ENCODE measurements at places on chromosomes 3 and 15.
A peak's percentile ranks its signal among the peaks of the same experiment; 100 is the strongest.

GRCh38 chr3:112365636-112366035 is 32.7 kb downstream of the CD200 start:
- DNase-seq, result no peak

GRCh38 chr3:21938267-21938681 is 187.3 kb upstream of the ZNF385D start:
- no peak for DNase-seq

DNA sequence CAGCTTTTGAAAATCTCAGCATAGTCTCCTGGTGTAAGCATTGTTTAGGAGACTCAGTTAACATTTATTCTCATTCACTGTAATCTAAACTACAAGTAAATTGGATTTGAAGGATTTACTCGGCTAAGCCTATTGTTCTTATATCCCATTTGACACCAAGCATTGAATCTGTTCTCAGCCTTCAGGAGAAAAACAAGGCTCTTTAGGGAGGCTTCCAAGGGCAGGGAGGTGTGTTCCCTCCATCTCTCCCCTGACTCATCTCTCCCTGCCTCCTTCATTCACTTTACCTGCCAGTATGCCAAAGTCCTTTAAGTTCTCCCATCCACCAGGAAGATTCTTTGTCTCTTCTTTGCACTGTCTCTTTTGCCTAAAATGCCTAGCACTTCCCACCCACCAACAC is 347.8 kb downstream of the MFSD1 start:
- no peak for DNase-seq

DNA sequence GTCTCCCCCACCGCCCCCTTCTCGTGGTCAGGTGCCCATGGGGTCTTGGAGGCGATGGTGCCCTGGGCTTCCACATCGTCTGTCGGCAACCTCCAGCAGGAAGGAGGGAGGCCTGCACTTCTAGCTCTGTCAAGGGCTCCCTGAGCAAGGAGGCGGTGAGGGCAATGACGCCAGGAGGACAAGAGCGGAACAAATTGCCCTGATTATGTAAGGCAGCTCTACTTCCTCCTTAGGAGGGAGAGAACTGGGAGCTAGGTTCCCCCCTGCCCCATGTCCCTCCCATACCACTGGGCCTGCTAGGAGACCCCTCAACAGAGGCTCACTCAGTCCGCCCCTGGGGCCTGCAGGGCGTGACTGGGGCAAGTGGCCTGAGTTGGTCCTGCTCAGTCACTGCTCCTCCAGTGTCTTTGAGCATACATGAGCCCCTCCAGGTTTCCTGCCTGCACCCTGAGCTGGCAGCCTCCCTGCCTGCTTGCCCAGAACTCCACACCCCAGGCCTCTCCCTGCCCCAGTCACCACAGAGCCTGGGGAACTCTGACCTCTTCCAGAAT is 56.1 kb downstream of the CACNA2D2 start:
- no peak for DNase-seq

DNA sequence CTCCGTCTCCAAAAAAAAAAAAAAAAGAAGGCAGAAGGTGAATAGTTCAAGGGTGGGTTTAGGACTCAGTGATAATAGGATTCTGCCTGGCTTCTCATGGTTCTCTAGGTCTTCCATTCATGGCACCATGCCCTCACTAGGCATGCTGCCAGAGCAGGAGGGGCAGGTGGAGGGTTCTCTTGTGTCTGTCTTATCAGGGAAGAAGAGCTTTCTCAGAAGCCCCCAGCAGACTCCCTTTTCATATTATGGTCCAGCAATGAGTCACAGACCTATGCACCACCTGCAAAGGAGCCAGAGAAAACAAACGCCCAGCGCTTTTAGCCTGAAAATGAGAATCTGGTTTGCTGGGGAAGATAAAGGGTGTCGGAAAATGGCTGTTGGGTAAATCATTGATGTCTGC is 3.0 kb downstream of the CCR2 start:
- DNase-seq, result no peak

- DNase-seq, result no peak
Measured at GRCh38 chr3:17360991-17361390, 381.4 kb downstream of the TBC1D5 start.

GRCh38 chr3:35921718-35922117 is 282.4 kb downstream of the ARPP21 start:
- DNase-seq, result no peak

DNA sequence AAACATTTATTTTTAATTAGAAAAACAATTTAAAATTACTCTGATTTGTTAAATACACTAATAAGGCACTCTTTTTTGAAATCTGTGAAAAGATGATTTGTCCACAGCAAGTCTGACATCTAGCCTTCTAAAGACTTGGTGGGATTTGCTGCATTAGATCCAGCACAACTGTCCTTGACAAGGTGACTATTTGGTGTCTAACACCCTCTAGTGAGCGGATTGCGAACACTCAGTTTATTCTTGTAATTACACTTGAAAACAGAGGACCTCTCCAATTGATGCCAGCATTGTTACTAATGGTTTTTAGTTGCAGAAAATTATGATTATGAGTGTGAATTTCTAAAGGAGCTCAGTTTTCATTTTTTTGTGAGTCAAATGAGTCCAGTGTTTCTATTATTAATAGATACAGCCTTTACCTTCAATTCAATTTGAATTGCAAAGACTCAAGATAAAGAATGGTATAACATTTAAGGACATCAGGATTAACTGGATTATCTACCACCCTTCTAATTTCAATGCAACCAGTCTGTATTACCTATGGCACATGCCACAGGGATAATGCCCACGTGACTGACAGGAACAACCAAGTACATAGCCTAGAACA is 29.7 kb upstream of the STRIT1 start:
- no peak for DNase-seq

GRCh38 chr3:41348401-41348800 is 149.1 kb downstream of the CTNNB1 start:
- DNase-seq, result no peak

GRCh38 chr15:68184616-68185480 is 20.3 kb downstream of the CALML4 start:
- no peak for DNase-seq

- DNase-seq, result peak; percentile 76
Measured at GRCh38 chr15:85831415-85832113, 36.8 kb upstream of the KLHL25 start.

DNA sequence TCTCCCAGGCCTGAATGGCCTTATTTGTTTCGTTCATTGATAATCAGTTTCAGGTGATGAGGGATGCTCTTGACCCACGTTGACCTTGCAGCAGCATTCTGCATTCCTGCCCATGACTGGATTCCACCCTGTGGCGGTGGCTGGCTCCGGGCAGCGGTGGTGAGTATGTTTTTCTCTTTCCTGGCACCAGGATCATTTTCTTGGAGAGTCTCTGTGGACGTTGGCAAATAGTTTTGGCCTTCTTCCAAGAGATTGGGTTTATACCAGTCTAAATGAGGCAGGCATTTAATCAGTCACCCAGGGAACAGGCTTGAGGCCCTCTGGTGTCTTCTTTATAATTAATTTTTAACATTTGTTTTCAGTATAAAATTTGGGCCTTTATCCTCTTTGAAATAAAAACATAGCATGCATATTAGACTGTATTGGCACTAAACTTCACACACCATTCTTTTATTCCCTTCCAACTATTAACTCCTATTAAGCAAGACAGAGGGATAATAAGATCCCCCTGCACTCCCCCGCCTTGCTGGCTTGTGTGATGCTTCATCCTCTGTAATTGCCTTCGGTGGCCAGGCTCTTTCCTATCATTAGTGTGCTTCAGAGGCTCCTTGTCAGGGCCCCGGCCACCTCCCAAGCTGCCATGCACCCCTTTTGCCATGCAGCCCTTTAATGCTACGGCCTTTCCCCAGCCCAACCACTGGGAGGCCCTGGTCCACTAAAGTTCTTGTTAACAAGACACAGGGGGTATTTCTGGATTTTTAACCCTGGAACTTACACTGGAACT is 176.2 kb upstream of the TOPAZ1 start:
- peak; percentile 48 for DNase-seq

DNA sequence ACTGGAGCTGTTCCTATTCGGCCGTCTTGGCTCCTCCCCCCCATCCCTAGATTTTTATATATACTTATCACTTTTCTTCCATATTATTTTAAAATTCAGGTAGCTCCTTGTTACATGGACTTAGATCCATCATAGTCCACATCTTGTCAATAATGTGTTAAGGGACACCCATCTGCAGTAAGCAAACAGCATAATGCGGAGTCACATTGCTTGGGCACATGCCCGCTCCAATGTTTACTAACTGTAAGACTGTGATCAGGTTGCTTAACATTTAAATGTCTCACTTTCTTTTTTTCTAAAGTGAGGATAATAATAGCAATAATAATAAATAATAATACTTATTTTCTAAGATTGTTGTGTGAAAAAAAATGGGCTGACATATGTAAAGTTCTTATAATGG is 303.2 kb upstream of the SOX14 start:
- no peak for DNase-seq

GRCh38 chr3:112111785-112112402 is 21.2 kb downstream of the GCSAM start:
- DNase-seq, result no peak

GRCh38 chr3:135366816-135367215 is 571.8 kb downstream of the EPHB1 start:
- DNase-seq, result no peak

- DNase-seq, result no peak
Measured at GRCh38 chr3:70774641-70775040, 462.2 kb upstream of the MDFIC2 start.

DNA sequence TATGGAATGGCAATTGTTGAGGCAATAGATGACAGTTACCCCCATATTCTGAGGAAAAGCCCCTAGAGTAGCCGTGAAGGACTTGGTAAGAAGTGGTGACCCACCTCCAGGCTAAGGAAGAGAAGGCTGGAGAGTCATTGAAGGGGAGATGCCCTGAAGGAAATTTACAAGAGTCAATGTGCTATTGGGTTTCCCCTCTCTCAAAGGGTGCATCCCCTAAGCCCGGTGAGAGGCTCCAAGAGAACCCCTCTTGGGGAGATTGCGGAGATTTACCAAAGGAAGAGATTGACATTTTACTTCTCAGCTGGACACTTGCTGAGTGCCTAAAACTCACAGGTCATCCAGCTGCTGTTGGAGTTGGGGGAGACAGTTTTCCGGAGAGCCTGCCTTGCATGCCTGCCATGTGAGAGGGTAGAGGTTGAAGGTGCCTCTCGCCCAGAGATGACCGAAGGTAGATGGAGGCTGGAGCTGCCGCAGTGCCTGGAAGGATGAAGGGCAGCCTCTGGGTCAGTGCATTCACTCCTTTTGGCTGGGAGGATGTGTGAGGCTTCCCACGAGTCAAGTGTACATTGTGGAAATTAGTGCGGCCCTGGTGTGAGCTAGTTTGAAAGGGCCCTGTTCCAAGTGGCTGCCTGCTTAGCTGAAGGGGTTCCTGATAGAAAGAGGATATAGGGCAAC is 30.7 kb downstream of the MESD start:
- no peak for DNase-seq

DNA sequence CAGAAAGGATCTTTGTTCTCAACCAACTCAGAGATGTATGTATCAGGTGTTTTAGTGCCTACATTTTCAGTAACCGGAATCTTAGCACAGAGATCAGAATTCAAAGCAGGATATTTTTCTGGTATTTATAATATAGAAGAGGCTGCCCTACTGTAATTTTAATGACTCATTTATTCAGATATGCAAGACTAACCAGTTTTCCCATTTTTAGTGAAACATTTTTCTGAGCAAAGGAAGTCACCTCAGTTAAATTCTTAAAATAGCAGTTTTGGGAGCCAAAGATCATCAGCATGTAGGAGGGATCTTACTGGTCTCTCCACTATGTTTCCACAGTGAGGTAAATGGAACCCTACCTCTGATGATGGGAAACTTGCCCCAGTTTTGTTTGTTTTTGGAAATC is 42.0 kb downstream of the SRP14 start:
- no peak for DNase-seq

GRCh38 chr3:193620057-193620456 is 27.0 kb downstream of the OPA1 start:
- no peak for DNase-seq

GRCh38 chr3:169659096-169659819 is 4.3 kb downstream of the MECOM start:
- DNase-seq, result peak; percentile 50

DNA sequence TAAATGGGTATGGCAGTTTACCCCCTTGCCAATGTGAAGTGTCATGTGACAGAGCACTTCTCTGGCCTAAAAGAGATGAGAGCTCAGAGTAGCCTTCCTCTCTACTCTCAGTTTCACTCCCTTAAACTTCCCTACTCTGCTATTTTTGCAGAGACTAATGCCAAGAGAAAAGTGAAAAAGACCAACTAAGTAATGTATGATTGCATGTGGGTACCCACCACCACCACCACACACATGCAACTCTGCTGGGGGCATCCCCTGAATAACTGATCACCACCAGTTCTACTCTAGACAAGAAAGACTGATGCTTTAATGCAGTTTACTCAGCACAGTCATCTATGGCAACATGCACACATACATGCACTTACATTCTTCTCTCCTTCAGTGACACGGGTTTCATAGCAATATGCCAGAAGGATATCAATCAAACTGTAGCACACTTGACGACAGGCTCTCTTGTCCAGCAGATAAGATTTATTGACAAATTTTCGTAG is 31.3 kb downstream of the SHQ1 start:
- DNase-seq, result no peak

- DNase-seq, result no peak
Measured at GRCh38 chr3:27756877-27757276, 34.8 kb upstream of the EOMES start.

DNA sequence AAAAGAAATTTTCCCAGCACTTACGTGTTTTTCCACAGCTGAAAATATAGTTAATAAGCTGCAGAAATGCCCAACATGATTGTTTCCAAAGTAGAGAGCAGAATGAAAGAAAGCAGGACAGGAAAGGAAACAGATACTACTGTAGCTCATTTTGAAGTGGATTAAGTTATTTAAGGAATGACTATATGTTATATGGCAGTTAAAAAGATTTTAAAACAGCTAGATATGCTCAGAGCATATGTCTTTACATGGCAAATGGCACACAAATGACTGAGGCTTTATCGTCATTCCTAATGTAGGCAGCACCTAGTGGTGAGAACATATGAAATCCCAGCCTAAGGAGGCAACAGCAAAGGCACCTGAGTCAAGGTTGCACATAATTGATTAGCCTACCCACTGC is 106.6 kb upstream of the SEMA6D start:
- DNase-seq, result no peak

GRCh38 chr3:195807681-195808121 is 4.0 kb downstream of the MUC4 start:
- DNase-seq, result no peak

GRCh38 chr3:32106929-32107362 is 526 bp downstream of the GPD1L start:
- peak; percentile 46 for DNase-seq

Measured in left cardiac atrium (tissue), 4 donors.